COLO829 (cell line): ENCODE measurements at places on chromosomes 7 and 10.

DNA sequence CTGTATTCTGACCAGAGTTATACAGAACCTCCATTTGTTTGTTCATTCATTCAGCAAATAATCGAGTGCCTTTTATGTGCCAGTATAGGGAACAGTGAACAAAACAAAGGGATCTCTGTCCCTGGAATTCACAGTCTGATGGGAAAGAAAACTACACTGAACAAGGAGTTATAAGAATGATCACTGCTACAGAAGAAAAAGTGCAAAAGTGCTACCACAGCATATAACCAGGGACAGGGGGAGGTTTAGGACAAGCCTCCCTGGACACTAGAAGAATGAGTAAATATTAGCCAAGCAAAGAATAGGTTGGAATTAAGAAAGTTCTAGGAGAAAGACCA lies 4.2 kb downstream of the CLDN12 start:
- DNase-seq: peak; percentile 79

DNA sequence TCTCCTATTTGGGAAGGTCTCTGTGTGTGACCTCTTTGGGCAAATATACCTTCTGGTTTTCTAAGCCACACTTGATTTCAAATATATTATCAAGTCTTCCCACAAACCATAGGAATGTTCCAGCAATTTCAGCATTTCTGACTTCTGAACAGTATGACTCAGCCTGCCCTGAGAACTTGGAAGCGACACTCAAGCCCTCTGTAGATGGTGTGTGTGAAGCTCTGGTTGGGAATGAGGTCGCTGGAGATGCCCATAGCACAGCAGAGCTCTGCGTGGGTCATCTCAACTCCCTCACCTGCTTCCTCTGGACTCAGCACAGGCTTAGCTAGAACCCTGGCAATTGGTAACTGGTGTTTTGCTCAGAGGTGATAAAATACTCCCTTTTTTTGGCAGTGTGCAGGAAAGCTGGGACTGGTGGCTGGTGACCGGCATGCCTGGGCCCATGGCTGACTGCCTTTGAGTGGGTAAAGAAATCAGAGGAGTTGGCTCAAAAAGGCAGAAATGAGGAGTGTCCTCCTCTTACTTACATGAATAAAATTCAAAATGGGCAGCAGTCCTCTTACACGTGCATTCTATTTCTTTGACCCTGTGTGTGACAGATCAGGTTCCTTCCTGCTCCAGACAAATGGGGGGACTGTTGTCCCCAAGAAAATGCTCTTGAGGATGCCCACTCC lies 87.5 kb upstream of the NRP1 start:
- peak; percentile 12 for DNase-seq

GRCh38 chr7:78734626-78735025 lies 718.8 kb downstream of the MAGI2 start:
- DNase-seq: peak; percentile 4

DNA sequence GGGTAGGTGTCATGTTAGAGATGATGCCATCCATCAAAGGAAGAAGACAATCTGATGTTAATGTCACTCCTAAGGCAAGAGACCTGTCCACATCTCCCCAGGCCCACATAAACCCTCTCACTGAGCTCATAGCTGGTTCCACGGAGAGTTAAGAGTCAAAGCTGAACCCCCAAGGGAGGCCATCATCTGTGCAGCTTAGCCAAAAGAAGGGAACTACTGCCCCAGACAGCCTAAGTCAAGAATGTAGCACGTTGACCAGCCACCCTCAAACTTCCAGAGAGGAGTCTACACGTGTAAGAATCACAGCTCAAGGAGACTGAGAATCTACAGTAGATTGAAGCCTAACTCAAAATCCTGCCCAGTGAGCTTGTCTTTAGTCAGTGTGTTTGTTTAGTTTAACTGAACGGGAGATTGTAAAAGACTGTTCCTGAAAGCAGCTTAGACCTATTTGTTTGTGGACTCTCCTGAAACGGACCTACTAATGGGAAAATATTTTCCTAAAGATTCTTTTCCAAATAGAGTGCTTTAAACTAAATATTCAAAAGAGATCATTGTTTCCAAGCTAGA lies 192.7 kb upstream of the NFE2L3 start:
- DNase-seq: no peak

- no peak for DNase-seq
These were observed 190.9 kb downstream of the BMPER start for GRCh38 chr7:34096198-34096651.
